ENCODE measurements at places on chromosomes 12 and 14.

GRCh38 chr14:21999402-21999801, 325.8 kb upstream of the OR4E1 start:
- no peak for DNase-seq

DNA sequence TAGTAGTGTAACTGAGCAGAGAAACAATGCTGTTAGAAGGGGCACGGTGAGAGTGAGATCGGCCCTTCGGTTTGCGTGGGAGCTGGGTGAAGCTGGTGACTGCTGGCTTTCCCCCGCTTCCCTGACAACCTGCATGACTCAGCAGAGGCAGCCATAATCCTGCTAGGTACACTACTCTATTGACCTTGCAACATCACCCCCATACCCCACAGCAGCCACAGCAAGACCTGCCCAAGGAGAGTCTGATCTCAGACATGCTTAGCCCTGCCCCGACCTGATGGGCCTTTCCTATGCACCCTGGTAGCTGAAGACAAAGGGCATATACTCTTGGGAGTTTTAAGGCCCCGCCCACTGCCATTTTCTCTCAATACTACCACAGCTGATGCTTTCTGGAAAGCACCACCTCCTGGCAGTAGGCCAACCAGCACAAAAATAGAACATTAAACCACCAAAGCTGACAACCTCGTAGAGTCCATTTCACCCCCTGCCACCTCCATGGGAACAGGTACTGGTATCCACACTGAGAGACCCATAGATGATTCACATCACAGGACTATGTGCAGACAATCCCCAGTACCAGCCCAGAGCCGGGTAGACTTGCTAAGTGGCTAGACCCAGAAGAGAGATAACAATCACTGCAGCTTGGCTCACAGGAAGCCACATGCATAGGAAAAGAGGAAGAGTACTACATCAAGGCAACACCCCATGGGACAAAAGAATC, 75.9 kb upstream of the RGS6 start:
- no peak for DNase-seq

- DNase-seq, result no peak
Measured at GRCh38 chr14:104171895-104172294, 33.5 kb downstream of the KIF26A start.

DNA sequence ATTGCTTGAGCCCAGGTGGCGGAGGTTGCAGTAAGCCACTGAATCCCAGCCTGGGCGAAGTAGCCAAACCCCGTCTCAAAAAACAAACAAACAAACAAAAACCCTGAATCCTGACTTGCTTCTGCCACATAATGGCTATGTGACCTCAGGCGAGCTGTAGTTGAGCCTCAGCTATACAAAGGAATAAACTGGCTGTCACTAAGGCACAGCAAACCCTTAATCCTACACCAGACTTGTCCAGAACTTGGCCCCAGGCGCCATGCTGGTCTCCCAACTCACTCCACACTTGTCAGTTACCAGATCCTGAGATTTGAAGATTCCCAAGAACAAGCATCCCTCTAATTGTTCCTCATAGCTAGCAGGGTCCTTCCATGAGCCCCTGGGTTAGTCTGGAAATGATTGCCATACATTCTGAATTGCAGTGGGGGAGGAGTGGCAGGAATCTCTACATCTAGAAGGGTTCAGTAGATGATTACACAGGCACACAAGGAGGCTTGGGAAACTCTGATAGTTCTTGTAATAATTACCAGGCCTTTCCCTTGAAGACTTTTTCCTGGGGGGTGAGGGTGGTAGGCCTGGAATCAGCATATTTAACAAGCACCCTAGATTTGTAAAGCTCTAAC, 9.9 kb downstream of the MAP3K12 start:
- DNase-seq, result no peak

DNA sequence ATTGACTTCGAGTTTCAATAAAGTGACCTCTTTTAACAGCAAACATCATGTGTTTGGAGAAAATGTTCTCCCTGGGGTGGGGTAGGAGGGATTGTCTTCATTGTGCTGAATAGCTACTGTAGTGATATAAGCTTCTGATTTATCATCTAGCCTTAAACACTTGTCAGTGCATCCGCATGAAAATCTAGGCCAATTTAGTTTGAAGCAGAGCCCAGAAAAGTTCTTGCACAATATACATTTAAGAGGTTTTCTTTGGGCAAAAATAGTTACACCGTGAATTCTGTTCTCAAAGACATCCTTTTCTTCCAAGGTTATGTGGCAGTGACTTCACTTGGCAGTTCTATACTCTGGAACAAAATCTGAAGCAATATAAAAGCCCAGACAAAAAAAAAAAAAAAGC, 136.0 kb upstream of the IFNG-AS1 start:
- no peak for DNase-seq

GRCh38 chr12:87086118-87086891, 830.1 kb upstream of the MGAT4C start:
- DNase-seq, result no peak

DNA sequence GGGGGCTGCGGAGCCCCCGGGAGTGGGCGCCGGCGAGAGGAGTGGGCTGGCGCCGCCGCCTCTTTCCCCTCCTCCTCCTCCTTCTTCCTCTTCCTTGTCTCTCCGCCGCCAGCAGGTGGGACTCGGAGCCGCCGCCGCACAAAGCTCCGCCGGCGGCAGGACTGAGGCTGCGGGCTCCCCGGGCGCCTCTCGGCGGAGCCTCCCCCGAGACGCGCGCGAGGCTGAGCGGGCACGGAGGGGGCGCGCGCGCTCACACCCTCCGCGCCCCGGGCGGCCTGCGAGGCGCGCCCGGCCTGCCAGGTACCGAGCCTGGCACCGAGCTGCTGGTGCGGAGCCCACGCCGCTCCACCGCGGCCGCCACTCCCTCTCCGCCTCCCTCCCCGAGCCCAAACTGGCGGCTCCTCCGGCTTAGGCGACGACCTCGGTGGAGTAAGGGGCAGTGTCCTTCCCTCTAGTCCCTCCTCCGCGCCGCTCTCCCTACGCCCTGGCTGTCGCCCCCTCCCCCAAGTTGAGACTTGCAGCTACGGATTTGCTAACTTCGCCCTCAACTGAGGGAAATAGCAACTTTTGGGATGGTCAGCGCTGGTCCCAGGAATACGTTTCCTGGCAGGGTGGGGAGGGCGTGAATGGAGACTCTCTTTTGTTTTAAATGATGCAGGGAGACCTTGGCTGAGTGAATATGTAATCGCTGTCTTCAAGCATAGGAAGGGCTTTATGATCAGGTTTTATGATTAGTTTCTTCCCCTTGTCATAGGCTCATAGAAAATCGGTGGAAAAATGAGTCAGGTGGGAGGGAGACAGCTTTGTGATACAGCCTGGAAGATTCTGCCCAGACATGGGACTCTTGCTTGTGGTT, 199.5 kb upstream of the CAND1 start:
- no peak for DNase-seq

- no peak for DNase-seq
Measured at GRCh38 chr14:69711477-69711876, 55.5 kb upstream of the SRSF5 start.

DNA sequence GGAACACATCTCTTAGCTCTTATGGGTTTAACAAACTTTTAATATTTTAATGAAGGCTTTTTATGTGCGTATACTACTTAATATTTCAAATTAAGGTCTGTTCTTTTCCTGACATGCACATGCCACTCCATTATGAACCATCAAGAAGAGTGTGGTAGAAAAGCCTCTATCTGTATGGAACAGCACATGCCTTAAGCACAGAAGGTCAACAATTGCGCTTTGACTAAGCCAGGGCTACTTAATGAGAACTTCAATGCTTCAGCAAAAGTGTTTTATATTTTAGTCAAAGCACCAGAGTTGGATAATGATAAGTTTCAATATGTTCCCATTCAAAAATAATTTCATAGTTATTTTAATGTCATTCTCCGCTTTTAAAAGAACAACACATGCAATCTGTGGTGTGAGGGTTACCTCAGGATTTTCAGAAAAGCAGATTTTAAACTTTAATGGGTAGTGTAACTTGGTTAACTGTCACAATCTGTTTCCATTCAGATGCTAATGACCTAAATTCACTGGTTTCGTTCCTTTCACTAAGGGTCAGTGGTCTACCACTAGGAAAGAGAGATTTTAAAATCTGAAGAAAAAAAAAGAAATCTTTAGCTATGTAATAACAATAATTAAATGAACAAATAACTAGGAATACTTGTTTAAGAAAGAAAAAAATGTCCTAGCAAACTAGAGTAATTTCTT, 193.4 kb upstream of the NOVA1 start:
- no peak for DNase-seq

DNA sequence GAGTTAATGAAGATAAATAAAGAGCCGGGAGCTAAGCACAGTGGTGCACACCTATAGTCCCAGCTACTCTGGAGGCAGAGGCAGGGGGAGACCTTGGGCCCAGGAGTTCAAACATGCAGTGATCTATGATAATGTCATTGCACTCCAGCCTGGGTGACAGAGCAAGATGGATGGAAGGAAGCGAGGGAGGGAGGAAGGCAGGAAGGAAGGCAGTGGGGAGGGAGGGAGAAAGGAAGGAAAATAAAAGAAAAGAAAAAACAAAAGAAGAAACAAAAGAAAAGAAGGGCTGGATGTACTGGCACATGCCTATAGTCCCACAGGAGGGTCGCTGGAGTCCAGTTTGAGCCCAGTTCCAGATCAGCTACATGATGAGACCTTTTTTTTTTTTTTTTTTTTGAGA, 19.0 kb upstream of the SP7 start:
- DNase-seq, result no peak

DNA sequence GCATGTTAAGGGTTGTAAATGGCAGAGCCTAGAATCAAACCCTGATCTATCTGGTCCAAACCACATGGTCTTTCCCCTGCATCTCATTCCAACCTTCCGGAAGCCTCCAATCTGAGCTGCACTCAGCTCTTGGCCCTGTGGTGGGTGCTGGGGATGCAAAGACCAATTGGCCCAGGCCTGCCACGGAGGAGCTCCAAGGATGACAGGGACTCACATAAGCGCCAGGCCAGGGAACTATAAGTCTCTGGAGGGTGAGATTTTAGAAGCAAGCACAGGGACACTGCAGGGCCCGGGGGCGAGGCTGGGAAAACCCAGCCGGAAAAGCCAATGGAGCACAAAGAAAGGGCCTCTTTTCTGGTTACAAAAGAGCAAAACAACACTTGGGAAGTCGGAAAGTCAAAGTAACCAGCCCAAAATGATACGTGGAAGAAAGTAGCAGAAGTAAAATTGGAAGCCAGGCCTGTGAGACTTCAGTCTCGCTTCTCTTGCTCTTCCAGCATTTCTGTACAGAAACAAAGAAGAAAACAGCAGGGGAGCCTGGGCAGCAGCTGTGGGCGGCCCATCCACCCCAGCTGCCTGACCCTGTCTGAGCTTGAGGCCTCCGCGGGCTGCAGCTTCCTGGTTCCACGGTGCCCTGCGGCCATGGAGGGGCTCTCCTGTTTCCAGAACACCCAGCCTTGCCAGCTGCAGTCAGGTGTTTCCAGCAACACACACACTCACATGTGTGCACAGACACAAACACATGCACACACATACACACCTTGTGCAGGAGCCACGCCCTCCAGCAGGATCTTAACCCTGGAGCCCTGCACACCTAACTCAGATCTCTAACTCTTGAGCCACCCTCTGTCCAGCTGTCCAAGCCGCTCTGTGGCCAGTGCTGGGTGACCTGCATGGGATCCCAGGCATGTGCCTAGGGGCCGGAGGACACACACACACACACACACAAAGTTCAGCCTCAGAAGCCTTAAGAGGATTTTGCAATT, 178.2 kb downstream of the BCL11B start:
- DNase-seq, result no peak

- no peak for DNase-seq
Measured at GRCh38 chr12:127223731-127224130, 1043.2 kb upstream of the TMEM132C start.

Measured in coronary artery (tissue), 2 donors.